ENCODE measurements at places on chromosomes 4 and X. TPM values are rescaled to one million over a fixed set of nuclear protein-coding genes. Genes with fewer than 3 reads are reported as not detected.

- peak overlapping the region; percentile 56 for H3K27ac ChIP-seq
These were observed 26.1 kb downstream of the RUFY3 start for GRCh38 chr4:70747874-70748273.

DNA sequence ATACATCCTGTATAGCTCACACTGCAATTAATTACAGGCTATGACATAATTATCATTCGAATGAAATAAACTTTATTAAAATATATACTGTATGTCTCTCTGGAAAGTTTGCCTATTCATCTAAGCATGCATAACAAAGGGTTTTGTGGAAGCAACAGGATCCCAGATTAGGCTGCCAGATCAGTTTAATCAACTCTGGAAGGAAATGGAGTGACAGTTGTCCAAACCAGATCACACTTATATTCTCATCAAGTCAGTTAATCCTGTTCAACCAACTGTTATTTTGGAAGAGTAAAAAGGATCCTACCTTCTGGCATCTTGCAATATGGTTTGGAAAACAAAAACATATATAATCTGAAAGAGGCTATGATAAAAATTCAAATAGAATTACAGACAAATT is 312.2 kb downstream of the FAT4 start:
- no peaks in the 10 kb centered on the region for H3K4me1 ChIP-seq
- H3K27me3 ChIP-seq: no peaks in the 10 kb centered on the region
- DNase-seq: no peak
- no peaks in the 10 kb centered on the region for H3K36me3 ChIP-seq
- no peak overlapping the region for H3K27ac ChIP-seq

GRCh38 chr4:69877453-69877852 is 17.5 kb upstream of the SULT1E1 start:
- no peaks in the 10 kb centered on the region for H3K36me3 ChIP-seq
- no peak overlapping the region for H3K4me3 ChIP-seq
- H3K27me3 ChIP-seq: no peaks in the 10 kb centered on the region
- H3K4me1 ChIP-seq: no peaks in the 10 kb centered on the region

DNA sequence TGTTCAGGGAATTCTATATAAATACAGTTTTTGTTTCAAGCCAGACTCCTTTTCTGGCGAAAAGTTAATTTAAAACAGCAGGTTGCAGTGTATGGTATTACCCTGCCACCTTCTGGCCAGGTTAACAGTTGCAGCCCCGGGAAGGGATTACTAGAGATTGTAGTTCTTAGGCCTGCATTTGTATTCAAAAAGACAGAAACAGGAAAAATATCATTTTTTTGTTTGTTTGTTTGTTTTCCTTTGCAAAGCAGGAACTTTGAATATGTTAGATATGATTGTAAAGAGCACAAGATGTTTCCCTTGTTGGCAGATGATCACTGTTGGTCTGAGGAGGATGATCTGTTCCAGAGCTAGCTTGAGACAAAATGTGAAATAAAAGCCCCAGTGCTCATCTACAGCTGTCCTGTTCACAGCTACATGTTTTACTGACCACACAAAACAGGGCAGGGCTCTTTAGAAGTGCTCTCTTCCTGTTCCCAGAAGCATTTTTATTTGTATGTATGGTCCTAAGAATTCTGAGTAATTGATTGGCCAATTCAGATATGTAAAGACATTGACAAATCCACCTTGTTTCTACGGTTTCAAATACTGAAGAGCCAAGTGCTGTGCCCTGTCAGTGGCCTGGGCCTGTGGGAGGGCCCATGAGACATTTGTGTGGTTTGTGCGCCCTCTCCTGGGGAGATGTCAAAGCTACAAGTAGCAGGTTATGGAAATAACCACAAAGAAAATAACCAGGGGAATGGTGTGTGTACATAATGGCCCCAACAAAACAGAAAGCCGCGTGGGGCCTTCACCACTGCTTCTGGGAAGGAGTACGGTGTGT is 57.9 kb downstream of the CLDN22 start:
- H3K4me3 ChIP-seq: peak overlapping the region; percentile 43
- peaks cover 58% of the 10 kb centered on the region for H3K4me1 ChIP-seq
- H3K36me3 ChIP-seq: peaks cover 40% of the 10 kb centered on the region
- H3K27me3 ChIP-seq: peaks cover 4% of the 10 kb centered on the region
- H3K27ac ChIP-seq: peak overlapping the region; percentile 88

GRCh38 chr4:19803406-19803805 is 448.3 kb upstream of the SLIT2 start:
- no peak overlapping the region for H3K4me3 ChIP-seq
- H3K27me3 ChIP-seq: no peaks in the 10 kb centered on the region
- H3K4me1 ChIP-seq: peaks cover 30% of the 10 kb centered on the region
- no peaks in the 10 kb centered on the region for H3K36me3 ChIP-seq

GRCh38 chr4:169758401-169758962 is 738 bp upstream of the HPF1 start:
- peaks cover 19% of the 10 kb centered on the region for H3K4me1 ChIP-seq
- H3K27ac ChIP-seq: no peak overlapping the region
- no peaks in the 10 kb centered on the region for H3K36me3 ChIP-seq

DNA sequence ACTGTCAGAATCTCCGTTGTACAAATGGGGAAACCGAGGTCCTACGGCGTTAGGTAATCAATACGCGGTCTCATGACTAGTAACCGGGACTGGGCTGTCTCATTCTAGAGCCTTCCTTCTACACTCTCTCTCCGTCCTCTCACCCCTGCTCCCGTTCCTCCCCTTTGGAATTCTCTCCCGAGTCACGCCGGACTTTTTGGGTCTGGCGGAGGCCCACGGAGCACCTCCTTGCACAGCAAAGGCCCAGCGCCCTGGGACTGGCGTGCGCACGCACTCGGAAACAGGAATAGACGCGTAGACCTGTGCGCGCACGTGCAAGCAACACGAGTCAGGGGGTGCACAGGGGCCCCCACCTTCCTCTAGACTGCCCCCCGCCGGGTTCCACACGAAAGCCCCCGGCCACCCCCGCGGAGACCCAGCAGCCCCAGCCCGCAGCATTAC is 361 bp downstream of the QDPR start:
- peak overlapping the region; percentile 92 for H3K27ac ChIP-seq
- H3K36me3 ChIP-seq: peaks cover 7% of the 10 kb centered on the region
- peaks cover 16% of the 10 kb centered on the region for H3K27me3 ChIP-seq
- peak; percentile 53 for DNase-seq

DNA sequence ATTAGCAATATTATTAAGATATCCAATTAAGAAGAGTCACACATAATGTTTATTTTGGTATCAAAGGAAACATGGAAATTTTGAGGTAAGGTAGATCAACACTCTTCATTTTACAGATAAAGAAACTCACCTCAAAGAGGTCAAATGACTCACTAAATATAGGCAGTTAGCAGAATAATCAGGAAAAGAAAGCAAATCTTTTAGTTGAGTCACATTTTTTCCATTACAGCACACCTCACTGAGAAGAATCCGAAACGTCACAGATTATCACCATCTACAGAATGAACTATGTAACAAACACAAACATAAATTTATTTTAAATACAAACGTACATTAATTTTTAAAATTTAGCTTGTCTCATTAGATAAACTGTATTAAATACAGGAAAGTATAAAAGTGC is 70.1 kb downstream of the TMEM47 start:
- no peak for DNase-seq
- H3K27me3 ChIP-seq: no peaks in the 10 kb centered on the region
- H3K4me1 ChIP-seq: peaks cover 35% of the 10 kb centered on the region
- H3K4me3 ChIP-seq: no peak overlapping the region
- peaks cover 8% of the 10 kb centered on the region for H3K36me3 ChIP-seq

DNA sequence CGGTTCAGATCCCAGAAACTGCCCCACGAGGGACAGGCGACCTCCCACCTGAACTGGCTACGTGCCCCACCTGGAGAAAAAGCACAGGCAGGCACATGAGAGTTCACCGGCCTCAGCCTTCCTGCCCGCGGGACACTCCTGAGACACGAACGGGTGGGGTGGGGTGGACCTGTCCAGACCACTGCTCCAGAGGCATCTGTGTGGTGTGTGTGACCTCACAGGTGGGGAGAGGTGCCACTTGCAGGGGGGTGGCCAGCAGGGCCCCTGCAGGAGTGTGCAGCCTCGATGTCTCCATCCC is 18.5 kb downstream of the NELFA start:
- no peak for DNase-seq
- H3K4me3 ChIP-seq: no peak overlapping the region
- H3K27ac ChIP-seq: no peak overlapping the region
- no peaks in the 10 kb centered on the region for H3K4me1 ChIP-seq
- H3K36me3 ChIP-seq: peaks cover 8% of the 10 kb centered on the region

DNA sequence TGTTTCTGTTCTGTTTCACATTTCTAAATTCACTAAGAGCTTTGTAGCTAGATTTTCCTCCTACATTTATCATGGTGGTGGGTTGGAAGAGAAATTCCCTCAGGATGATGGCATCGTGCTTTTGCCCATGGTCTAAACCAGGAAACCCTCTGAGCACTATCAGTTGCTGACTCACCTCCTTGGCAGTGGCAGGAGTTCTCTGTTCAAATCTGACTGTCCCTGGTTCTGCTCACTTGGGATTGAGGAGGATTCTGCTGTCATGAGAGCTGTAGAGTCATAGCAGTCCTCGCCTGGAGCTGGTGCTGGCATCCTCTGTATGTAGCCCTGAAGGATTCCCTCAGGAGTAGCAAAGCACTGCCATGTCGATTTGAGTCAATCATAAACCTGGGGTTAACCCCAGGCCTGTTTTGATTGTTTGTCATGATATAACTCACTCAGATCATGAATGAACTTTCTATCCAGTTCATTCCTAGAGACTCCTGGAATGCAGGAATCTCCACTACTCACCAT is 9.4 kb downstream of the TEX13A start:
- no peak overlapping the region for H3K4me3 ChIP-seq
- H3K4me1 ChIP-seq: no peaks in the 10 kb centered on the region
- peaks cover 6% of the 10 kb centered on the region for H3K27me3 ChIP-seq
- H3K36me3 ChIP-seq: no peaks in the 10 kb centered on the region
- DNase-seq: no peak

- no peaks in the 10 kb centered on the region for H3K4me1 ChIP-seq
- H3K36me3 ChIP-seq: no peaks in the 10 kb centered on the region
- H3K27me3 ChIP-seq: no peaks in the 10 kb centered on the region
- no peak overlapping the region for H3K27ac ChIP-seq
- H3K4me3 ChIP-seq: no peak overlapping the region
These were observed 1623.8 kb upstream of the TENM3 start for GRCh38 chr4:180619440-180619839.

GRCh38 chrX:49177338-49177833 is 5.7 kb downstream of the PLP2 start:
- no peak for DNase-seq
- peaks cover 9% of the 10 kb centered on the region for H3K4me1 ChIP-seq
- peaks cover 25% of the 10 kb centered on the region for H3K36me3 ChIP-seq
- peaks cover 2% of the 10 kb centered on the region for H3K27me3 ChIP-seq

GRCh38 chr4:97496298-97496873 is 646.9 kb downstream of the STPG2 start:
- no peak overlapping the region for H3K27ac ChIP-seq
- no peak overlapping the region for H3K4me3 ChIP-seq
- H3K27me3 ChIP-seq: no peaks in the 10 kb centered on the region
- no peaks in the 10 kb centered on the region for H3K36me3 ChIP-seq

PLXNA3 gene
- total RNA-seq: 107 TPM

SSX5 gene
- not detected for total RNA-seq

TMSB15C gene
- 0.45 TPM for total RNA-seq

Data from HFFc6 (cell line).